Mesenchymal stem cell (in vitro differentiated cells and primary cell): ENCODE measurements at places on chromosomes 5 and 9.

DNA sequence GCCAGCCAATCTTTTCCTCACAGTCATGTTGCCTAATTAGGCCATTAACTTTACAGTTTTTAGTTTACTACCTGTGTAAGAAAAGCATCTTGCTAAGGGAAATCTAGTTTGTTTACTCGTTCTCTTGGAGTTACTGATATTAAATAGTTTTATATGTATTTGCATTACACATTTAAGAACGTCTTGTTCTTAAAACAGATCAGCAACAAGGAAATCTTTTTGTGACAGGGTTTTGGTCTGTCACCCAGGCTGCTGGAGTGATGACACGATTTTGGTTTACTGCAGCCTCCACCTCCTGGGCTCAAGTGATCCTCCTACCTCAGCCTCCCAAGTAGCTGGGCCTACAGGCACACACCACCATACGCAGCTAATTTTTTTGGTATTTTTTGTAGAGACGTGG, 29.2 kb upstream of the MSH3 start:
- no peak overlapping the region for H3K27ac ChIP-seq
- no peaks in the 10 kb centered on the region for H3K4me1 ChIP-seq
- no peaks in the 10 kb centered on the region for H3K36me3 ChIP-seq
- DNase-seq = no peak

DNA sequence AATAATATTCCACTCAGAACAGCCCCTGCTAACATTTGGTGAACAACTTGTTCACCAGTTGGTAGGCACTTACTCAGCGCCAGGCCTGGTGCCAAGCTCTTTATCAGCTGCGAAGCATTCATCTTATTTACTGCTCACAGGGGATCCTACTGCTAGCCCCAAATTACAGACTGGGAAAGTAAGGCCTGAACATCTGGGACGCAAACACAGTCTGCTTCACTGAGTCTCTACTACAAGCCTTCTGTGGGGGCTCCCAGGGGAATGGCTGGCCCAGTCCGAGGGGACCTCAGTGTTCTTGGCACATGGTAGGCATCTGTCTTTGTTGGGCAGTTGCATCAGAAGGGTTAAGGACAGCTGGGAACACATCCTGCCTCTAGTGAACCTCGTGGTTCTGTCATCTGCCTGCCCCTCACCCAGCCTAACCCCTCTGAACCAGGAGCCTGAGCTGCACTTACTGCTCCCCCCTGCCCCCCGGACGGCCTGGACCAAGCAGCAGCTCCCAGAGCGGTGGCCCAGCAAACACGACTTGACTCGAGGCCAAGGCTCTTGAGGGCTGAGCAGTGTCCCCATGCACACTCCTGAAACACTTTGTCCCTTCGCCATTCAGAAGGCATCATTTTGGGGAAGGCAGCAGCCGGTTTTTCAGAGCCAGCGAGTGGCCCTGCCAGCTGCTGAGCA, at the start of gene PHYHD1:
TSS of gene PHYHD1 (plus strand) at position 602 of the 678 bp plus-strand sequence. CDS start 1,342 bp downstream, outside the sequence.
- H3K4me3 ChIP-seq = peak within 1 kb of the TSS; percentile 78
- peak within 1 kb of the TSS; percentile 33 for H3K27ac ChIP-seq
- peaks cover 41% of the 10 kb centered on the region for H3K36me3 ChIP-seq
- no peaks in the 10 kb centered on the region for H3K27me3 ChIP-seq

GRCh38 chr5:149847611-149848010, 97.0 kb downstream of the PDE6A start:
- H3K36me3 ChIP-seq = peaks cover 22% of the 10 kb centered on the region
- no peaks in the 10 kb centered on the region for H3K27me3 ChIP-seq
- no peak overlapping the region for H3K27ac ChIP-seq
- H3K4me3 ChIP-seq = no peak overlapping the region
- no peak for DNase-seq

DNA sequence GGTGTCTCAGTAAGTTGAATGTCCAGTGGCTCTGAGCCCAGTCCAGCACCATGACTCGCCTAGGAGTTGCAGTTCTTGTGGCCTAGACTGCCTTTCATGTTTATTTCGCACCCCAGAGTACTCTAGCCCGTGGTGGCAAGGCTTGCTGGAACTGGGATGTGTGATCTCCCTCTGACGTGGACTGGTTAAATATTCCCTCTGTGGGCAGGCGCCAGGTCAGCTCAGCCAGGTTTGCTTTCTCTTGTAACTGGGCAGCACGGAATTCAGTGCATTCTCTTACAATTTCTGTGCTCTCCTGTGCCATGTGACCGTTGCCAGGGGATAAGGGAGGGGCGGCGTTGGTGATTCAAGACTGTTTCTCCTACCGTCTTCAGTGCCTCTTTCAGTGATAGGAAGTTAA, 270.8 kb downstream of the KDM4C start:
- no peak overlapping the region for H3K27ac ChIP-seq
- H3K4me1 ChIP-seq = peaks cover 2% of the 10 kb centered on the region
- no peak overlapping the region for H3K4me3 ChIP-seq
- DNase-seq = no peak
- H3K36me3 ChIP-seq = peaks cover 16% of the 10 kb centered on the region

DNA sequence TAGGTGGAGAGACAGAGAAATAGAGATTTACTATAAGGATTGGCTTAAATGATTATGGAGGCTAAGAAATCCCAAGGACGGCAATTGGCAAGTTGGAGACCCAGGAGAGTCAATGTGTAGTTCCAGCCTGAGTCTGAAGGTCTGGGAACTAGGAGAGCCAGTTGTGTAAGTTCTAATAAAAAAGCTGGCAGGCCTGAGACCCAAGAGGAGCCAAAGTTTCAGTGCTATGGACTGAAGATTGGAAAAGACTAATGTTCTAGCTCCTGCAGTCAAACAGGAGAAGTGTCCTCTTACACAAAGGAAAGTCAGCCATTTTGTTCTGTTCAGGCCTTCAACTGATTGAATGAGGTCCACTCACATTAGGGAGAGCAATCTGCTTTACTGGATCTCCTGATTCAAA, 50.0 kb downstream of the NMUR2 start:
- H3K27ac ChIP-seq = no peak overlapping the region
- no peaks in the 10 kb centered on the region for H3K36me3 ChIP-seq
- H3K4me3 ChIP-seq = no peak overlapping the region
- no peaks in the 10 kb centered on the region for H3K4me1 ChIP-seq

DNA sequence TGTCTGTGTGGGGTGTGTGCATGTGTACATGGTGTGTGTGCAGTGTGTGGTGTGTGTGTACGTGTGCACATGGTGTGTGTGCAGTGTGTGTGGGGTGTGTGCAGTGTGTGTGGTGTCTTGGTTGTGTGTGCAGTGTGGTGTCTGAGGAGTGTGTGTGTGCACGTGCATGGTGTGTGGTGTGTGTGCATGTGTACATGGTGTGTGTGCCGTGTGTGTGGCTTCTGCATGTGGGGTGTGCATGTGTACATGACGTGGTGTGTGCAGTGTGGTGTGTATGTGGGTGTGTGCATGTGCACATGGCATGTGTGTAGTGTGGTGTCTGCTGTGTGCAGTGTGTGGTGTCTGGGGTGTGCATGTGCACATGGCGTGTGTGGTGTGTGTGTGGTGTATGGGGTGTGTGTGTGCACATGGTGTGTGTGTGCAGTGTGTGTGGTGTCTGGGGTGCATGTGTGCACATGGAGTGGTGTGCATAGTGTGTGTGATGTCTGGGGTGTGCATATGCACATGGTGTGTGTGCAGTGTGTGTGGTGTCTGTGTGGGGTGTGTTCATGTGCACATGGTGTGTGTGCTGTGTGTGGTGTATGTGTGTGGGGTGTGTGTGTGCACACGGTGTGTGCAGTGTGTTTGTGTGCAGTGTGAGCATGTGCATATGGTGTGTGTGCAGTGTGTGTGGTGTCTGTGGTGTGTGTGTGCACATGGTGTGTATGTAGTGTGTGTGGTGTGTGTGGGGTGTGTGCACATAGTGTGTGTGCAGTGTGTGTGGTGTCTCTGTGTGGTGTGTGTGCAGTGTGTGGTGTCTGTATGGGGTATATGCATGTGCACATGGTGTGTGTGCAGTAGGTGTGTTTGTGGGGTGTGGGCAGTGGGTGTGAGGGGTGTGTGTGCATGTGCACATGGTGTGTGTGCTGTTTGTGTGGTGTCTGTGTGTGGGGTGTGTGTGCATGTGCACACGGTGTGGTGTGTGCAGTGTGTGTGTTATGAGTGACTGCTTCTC, 40.6 kb upstream of the ZNG1F start:
- DNase-seq = peak; percentile 9
- H3K4me3 ChIP-seq = peak overlapping the region; percentile 5
- no peaks in the 10 kb centered on the region for H3K27me3 ChIP-seq

DNA sequence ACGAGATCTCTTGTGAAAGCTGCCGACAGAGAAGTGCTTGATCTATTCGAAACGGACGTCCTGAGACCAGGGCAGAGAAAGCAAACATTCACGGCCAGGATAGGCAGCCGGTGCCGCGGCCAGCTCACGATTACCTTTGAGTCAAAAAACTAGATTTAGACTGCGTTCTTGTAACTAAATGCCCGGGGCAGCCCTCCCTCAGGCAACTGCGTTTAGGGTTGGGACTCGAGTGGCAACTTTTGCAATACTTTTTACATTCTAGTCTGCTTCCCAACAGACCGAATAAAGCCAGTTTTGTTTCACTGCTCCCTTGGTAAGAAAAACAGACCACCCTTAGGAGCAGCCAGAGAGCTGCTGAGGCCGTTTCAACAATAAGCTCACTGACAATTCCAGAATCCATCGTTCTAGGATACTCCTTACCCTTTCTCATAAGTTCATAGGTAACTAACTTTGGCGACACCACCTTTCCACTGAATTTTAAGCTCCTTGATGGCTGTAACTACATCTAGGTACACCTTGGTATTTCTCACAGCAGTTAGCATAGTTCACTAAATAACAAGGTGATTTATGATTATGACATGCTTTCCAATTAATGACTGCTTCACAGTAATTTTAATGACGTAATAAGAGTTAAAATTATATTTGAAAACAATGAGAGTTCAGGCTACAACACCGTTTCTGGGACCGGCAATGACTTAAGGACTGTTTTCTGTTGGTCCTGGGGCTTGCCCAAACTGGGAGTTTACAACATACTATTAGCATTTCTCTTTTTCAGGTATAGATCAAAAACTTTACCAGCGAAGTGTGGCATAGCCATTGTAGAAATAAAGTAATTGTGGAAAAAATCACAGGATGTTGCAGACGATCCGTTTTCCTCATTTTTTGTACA, 899 bp upstream of the RAPGEF6 start:
- H3K27ac ChIP-seq = peak overlapping the region; percentile 100
- peaks cover 6% of the 10 kb centered on the region for H3K4me1 ChIP-seq
- H3K36me3 ChIP-seq = no peaks in the 10 kb centered on the region
- H3K27me3 ChIP-seq = no peaks in the 10 kb centered on the region

DNA sequence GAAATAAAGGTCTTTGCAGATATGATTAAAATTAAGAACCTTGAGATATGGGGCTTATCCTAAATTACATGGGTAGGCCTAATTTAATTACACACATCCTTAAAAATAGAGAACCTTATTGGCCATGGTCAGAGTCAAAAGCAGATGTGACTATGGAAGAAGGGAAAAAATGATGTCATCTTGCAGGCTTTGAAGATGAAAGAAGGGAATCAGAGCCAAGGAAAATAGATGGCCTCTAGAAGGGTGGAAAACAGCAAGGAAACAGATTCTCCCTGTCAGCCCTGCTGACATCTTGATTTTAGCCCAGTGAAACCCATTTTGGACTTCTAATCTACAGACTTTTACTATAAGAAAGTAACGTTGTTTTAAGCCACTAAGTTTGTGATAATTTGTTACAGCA, 37.6 kb upstream of the KCNN2 start:
- no peak for DNase-seq
- H3K4me1 ChIP-seq = no peaks in the 10 kb centered on the region
- H3K4me3 ChIP-seq = no peak overlapping the region
- no peaks in the 10 kb centered on the region for H3K36me3 ChIP-seq
- no peaks in the 10 kb centered on the region for H3K27me3 ChIP-seq

DNA sequence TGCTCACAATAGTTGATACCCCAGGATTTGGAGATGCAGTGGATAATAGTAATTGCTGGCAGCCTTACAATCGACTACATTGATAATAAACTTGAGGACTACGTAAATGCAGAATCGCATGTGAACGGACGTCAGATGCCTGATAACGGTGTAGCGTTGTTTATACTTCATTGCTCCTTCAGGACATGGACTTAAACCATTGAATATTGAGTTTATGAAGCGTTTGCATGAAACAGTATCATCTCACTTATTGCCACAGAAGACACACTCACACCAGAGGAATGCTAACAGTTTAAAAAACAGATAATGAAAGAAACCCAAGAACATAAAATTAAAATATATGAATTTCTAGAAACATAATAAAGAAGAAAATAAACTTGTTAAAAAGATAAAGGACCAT, 101.6 kb downstream of the GABBR2 start:
- peaks cover 11% of the 10 kb centered on the region for H3K27me3 ChIP-seq
- no peak overlapping the region for H3K27ac ChIP-seq
- no peaks in the 10 kb centered on the region for H3K4me1 ChIP-seq

- no peaks in the 10 kb centered on the region for H3K4me1 ChIP-seq
- H3K36me3 ChIP-seq = no peaks in the 10 kb centered on the region
- H3K4me3 ChIP-seq = no peak overlapping the region
- no peaks in the 10 kb centered on the region for H3K27me3 ChIP-seq
- H3K27ac ChIP-seq = no peak overlapping the region
These were observed 757.0 kb upstream of the ADAMTS16 start for GRCh38 chr5:4383102-4383501.

GRCh38 chr5:78537821-78538220, 110.8 kb downstream of the LHFPL2 start:
- peak; percentile 68 for DNase-seq
- H3K27ac ChIP-seq = no peak overlapping the region
- peaks cover 15% of the 10 kb centered on the region for H3K4me1 ChIP-seq
- H3K27me3 ChIP-seq = no peaks in the 10 kb centered on the region

- peak; percentile 88 for DNase-seq
- H3K36me3 ChIP-seq = no peaks in the 10 kb centered on the region
- peaks cover 8% of the 10 kb centered on the region for H3K4me1 ChIP-seq
These were observed 143.3 kb downstream of the GADD45G start for GRCh38 chr9:89748021-89748670.

DNA sequence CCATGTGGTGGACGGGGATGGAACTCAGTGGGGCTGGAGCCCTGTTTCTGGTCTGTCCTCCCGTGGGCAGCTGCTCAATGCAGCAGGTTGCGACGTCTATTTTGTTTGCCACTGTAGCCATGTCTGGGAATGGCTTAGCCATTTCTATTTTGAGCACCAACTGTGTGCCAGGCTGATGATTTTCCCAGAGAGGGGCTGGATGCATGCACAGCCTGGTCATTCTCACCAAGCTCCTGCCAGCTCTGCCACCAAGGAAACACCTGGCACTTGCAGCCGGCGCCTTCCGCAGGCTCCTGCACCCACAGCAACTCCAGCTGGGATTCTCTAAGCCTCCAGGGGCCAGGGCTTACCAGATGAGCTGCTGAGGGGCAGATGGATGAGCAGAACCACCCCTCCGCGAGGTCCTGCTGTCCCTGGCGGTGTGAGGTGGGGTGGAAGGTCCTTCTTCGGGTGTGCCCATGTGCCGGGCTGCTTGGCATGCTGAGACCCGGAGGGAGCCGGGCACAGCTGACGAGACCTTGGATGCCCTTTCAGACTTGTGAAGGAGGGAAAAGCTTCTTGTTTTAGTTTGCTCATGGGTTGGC, 151.2 kb downstream of the RXRA start:
- no peak for DNase-seq
- H3K27me3 ChIP-seq = no peaks in the 10 kb centered on the region
- no peak overlapping the region for H3K27ac ChIP-seq
- H3K4me3 ChIP-seq = no peak overlapping the region
- H3K36me3 ChIP-seq = no peaks in the 10 kb centered on the region

- no peaks in the 10 kb centered on the region for H3K36me3 ChIP-seq
- DNase-seq = no peak
- no peaks in the 10 kb centered on the region for H3K27me3 ChIP-seq
- H3K27ac ChIP-seq = no peak overlapping the region
- no peak overlapping the region for H3K4me3 ChIP-seq
- H3K4me1 ChIP-seq = peaks cover 2% of the 10 kb centered on the region
These were observed 141.8 kb downstream of the DOCK2 start for GRCh38 chr5:169778622-169779596.

- no peak overlapping the region for H3K4me3 ChIP-seq
- DNase-seq = no peak
- H3K4me1 ChIP-seq = no peaks in the 10 kb centered on the region
- no peak overlapping the region for H3K27ac ChIP-seq
These were observed 98.5 kb downstream of the INSYN2B start for GRCh38 chr5:169881702-169882303.
